Stimulated activated CD8-positive, alpha-beta memory T cell treated with anti-CD3 and anti-CD28 coated beads, Interleukin-12 subunit alpha, Interleukin-12 subunit beta, amount 100 ng/mL, for 4 hours (primary cell): ENCODE measurements at places on chromosomes 13 and 19.

GRCh38 chr13:37295071-37295470 is 189.6 kb upstream of the CSNK1A1L start:
- no peak for DNase-seq

DNA sequence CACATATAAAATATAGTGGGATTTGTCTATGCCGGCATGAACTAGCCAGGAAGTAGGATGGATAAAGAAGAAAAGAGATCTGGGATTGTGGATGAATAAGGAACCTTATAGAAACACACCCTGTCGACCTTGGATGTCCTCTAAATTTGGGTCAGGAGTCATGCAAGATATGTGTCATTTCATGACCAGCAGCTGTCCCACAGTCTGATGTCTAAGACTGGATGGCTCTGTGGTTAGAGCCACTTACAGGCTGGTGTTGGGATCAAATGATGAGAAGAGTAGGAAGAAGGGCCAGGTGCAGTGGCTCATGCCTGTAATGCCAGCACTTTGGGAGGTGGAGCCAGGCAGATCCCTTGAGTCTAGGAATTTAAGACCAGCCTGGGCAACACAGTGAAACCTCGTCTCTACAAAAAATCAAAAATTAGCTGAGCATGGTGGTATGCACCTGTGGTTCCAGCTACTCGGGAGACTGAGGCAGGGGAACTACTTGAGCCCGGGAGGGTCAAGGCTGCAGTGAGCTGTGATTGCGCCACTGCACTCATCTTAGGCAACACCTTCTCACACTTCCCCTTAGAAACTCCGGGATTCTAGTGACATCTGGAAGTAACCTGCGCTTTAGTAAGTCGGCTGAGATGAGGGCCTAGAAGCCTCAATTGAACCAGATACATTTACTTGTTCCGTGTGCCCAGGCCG is 30.8 kb downstream of the TMED1 start:
- DNase-seq, result no peak

- no peak for DNase-seq
Observed at GRCh38 chr13:86765462-86765861, 905.7 kb upstream of the SLITRK5 start.

DNA sequence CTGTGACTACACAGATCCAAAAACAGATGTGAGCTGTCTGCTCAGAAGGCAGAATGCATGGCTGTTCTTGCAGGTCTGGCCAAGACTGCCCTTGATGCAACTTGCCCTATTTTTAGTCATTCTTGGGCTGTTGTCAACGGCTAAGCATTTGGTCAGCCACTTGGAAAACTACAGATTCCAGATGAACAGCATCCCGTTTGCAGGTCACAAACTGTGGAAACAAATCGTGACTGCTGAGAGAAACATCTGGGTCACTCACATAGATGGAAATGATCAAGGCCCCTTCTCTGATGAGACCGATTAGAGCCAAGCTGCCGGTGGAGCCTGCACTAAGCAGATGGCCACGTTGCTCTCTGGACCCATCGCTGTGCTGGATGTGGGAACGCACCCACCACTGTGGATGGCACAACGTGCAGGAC is 15.4 kb upstream of the METTL21C start:
- no peak for DNase-seq

- no peak for DNase-seq
Observed at GRCh38 chr13:106373304-106373988, 162.0 kb downstream of the EFNB2 start.

DNA sequence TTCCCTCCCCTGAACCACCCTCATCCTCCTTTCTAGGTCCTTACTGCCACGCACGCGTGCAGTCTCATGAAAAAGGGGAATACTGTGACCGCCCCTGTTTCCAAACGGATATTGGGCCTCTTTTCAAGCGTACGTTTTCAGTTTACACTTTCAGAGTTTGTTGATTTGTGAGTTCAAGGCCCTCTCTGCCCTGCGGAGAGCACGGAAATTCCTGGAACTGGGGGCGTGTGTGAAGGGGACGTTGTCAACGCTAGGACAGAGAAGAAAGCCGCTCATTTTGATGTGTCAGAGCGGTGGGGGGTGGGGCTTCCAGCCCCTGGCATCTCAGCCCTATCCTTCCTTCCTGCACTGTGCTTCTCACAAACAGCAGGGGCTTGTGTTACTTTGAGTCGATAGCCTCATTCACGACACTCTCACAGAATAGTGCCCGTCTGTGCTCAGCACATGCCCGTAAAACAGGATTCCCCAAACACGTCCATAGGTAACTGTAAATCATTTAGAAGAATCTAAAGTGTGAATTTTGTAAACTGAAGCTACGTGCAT is 137.6 kb upstream of the PEG3 start:
- DNase-seq, result no peak

DNA sequence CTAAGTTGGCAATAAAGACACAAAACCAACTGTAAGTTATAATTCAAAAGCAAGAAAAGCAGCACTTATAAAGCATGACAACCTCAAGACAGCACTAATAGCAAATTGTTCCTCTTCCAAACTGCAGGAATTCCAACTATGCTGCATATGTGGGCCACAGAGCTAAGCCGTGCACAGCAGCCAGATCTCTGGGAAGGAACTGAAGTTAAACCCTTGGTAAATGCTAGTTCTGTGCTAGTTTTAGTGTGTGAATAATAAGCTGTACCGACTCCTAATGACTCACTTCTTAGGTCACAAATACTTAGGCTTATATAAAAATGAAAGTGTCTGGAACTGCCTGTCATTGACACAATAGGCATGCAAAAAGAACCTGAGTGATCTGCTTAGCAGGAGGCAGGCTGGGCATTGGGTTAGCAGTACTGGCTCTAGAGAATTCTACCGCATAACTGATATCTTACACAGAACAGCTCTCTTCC is 21.2 kb upstream of the GTF3A start:
- DNase-seq, result no peak

GRCh38 chr13:27569405-27569804 is 50.9 kb downstream of the LNX2 start:
- no peak for DNase-seq
